ENCODE measurements at places on chromosomes 3 and 15.

DNA sequence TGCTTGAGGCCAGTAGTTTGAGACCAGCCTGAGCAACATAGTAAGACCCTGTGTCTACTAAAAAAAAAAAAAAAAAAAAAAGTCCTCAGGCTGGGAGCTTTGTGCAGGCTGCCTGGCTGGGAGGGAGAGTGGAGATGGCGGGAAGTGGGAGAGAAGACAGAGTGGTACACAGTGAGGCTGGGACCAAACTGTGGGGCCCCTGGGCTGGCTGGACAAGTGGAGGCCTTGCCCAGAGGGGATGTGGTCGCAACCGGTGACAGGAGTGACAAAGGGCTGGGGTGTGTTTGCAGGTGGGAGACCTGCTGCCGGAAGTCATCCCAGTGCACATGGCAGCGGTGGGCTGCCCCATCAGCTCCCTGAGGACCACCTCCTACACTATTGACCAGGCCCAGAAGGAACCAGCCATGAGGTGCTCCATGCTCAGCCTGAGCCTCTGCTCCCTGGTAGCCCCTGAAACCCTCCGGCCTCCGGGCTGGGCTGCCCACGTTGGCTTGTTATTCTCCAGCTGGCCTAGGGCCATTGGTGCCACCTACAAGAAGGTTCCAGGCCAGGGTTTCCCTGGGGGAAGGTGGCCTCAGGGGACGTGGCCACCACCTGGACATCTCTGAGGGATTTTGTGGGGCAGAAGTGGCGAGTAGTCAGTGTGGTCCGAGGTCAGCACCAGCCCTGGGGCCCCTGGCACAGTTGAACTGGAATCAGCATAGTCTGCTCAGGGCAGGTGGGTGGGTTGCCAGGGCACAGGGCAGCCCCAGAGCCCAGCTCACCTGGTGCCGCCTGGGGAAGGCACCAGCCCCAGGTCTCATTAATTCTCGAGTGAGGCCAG, 22.7 kb downstream of the ACAA1 start:
- DNase-seq: no peak

- DNase-seq: no peak
Observed at GRCh38 chr15:41832875-41833274, 5.0 kb downstream of the JMJD7 start.

DNA sequence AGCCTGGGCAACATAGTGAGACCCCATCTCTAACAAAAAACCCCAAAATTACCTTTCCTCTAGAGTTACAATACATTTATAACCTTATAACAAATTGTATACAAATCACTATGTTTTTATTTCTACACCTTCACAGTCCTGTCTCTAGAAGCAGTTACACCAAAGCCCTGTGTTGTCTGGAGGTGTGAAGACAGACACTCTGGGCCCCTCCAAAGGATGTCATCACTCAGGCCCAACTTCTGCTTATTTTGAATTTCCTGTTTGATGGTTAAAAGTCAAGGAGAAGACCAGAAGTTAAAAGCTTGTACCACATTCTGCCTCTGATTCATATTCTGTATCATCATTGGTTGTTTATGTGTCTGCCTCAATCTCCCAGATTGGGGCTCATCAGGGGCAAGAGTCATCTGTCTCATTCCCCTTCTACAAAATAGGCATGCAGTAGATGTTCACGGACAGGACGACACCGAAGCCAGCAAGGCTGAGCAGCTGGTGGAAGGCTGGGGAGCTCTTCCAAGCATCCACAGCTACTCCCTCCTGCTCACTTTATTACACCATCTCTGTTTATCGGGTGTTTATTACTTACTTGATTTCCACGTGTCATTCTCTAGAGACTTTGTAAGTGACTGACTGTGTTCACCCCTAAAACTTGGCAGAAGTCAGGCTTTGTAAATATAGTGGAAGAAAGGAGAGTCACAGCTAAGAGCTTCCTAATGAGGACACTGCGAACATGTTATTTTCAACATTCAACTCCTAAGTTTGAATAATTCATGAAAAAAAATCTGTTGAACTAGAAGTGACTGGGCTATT, 136.8 kb upstream of the ANKRD28 start:
- DNase-seq: no peak

DNA sequence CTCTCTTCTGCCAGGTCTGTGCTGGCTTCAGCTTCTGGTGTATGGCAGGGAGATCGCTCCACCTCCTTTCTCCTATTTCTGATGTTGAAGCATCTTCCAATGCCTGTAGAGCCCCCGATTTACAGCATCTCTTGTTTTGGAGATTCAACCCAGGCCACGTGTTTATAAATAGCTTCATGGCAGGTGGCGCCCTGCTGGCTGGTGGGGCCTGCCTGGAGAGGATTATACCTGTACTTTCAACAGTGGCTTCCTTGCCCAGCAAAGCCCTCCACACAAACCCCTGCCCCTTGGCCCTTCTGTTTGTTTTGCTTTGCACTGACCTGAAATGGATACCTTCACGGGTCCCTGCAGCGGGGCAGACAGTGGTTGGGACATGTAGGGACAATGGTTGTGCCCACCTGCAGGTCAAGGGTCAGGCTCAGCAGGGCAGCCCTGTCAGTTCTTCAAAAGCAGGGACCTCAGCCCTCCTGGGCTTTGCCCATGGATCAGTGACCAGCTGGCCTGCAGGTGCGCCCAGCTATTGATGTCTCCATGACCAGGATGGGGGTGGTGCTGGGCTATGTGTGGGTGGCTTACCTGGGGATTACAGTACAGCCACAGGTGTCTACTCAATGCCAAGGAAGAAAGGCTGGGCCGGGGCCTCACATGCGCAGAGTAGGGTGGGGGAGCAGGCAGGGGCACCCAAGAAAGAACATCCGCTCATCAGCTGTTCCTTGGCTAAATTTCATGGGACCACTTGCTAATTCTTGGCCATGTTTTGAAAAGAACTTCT, 112.7 kb upstream of the PRR23C start:
- no peak for DNase-seq

DNA sequence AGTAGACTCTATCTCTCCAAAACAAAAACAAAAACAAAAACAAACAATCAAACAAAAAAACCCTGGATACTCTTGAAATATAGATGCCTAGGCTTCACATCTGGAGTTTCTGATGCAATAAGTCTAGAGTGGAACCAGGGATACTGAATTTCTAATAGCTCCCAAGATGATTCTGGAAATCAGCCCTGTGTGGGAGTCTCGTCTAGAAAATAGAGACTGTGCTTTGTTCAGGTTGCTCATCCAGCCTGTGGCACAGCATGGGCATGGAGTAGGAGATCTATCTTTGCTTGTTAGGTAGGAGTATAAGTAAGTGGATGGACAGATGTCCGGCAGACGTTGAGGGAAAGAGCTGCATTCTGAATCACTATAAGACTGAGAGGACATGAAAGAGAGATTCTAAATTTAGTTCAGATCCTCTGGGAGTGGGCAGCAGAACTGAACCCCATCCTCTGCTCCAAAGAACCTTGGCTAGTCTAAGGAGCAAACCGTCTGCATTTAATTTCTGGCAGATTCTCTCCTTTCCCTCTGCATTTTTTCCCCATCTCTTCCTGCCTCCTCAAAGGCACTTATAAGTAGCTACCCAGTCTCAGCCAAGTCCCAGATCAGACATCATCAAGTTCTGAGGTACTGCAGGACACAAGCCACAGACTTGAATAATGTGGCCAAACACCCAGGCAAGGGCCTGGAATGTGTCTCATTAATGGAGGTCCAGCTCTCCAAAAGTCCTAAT, 92.6 kb upstream of the STRIT1 start:
- DNase-seq: no peak

GRCh38 chr3:62667714-62668113, 207.5 kb downstream of the CADPS start:
- DNase-seq: no peak

DNA sequence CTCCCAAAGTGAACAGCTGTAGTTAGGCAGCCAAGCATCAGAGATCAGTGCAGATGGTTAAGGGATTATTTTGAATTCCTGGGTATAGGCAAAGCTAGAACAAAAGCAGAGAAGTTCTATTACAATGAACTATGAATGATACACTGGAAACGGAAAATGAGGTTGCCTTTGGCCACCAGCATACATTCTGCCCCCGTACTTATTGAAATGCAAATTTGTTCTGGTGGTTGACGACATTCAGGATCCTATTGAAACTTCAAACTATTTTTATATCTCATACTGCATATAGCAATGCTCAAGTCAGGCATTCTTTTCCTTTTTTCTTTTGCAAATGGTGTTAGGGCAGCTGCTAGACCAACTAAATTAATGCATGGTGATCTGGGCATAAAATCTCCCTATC, 61.7 kb downstream of the SLC12A1 start:
- no peak for DNase-seq

DNA sequence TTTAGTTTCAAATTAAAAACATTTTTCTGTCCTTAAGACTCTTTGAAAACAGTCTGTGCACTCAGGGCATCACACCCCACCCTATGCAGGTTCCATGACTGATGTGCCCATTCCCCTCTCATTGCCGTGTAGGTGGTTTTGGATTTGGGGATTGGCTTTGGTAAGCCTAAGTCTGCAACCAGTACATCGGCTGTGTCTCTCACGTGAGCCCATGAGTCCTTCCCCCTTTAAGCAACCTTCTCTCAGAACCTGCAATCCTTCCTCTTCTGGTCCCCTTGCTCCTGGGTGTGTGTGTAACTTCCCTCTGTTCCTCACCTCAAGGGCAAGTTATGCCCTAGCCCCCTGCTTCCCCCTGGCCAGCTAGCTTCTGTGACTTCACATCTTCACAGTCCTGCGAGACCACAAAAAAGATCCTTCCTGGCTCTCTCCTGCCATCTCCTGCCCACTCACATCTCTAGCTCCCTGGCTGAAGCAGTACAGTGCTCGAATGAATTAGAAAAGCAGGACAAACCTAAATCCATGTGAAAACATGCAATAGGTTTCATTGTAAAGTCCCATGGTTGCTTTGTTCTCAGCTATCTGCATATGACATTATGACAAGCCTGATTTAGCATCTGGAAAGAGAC, 126.7 kb downstream of the UACA start:
- DNase-seq: no peak

DNA sequence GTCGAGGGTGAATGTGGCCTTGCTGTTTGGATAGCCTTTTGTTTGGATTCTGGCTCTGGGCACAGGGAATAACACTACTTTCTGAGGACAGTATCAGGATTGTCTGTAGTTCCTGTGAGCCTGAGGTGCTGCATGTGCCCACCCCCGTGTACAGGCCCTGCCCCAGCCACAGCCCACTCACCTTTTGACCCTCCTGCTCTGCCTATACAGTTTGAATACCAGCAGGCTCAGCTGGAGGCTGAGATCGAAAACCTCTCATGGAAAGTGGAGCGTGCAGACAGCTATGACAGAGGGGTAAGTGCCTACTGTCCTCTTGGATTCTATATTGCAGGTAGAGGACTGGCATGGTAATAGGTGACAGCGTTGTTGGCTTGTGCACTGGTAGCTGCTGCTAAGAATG, 7.4 kb upstream of the P4HTM start:
- DNase-seq: no peak

GRCh38 chr3:16214366-16214765, 39.9 kb downstream of the GALNT15 start:
- no peak for DNase-seq

DNA sequence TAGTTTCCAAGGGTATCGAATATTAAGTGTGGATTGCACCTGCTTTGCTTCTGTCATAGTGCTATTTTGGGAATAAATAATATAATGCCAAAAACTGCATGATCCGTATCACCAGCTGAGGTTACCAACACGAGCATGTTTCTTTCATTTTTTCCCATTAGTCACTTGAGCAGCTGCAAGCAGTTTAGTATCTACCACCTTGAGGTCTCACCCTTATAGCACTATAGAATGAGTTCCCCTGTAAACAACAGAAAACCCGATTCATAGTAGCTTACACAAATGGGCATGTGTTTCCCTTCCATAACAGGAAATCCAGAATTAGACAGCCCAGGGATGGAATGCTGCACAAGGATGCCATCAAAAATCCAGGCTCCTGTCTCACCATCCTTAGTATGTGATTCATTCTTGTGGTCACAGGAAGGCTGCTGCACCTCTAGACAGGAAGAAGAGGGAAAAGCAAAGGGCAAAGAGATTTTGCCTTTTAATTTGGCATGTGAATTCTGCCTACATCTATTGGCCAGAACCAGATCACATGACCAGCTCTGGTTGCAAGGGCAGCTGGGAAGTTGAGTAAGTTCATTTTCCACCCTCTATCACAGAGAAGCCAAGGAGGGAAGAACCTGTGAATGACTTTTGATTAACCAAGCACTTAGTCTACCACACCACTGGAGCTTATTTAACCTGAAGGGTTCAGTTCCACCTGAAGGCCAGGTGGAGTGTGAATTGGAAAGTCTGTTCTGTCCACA, 91.3 kb upstream of the SLC25A36 start:
- no peak for DNase-seq

GRCh38 chr15:66494262-66494661, 3.3 kb downstream of the SNAPC5 start:
- no peak for DNase-seq

DNA sequence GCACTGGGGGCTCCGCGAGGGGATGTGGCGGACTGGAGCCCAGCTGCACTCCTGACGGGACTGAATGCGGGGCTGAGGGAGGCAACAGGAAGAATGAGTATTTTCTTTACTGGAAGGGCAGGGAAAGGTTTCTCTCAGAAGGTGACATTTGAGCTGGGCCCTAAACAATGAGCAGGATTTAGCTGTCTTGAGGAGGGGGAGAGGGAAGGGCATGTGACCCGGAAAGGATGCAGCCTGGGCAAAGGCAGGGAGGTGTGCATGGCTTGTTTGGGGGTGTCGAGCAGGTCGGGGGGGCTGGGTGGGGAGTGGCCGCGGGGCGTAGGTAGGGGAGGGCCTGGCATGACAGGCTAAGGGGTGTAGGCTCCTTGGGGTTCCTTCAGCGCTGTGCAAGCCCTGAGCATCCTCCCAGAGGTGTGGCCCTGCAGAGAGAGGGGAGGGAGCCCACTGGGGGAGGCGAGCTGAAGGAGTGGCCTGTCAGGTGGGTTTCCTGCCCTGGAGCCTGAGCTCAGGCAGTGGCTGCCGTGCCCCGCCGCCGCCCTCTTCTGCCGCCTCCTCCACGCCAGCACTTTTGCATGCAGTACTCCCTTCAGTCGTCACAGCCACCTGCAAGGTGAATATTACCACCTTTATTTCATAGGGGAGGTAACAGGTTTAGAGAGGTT, 17.2 kb upstream of the ANKDD1A start:
- DNase-seq: peak; percentile 78

DNA sequence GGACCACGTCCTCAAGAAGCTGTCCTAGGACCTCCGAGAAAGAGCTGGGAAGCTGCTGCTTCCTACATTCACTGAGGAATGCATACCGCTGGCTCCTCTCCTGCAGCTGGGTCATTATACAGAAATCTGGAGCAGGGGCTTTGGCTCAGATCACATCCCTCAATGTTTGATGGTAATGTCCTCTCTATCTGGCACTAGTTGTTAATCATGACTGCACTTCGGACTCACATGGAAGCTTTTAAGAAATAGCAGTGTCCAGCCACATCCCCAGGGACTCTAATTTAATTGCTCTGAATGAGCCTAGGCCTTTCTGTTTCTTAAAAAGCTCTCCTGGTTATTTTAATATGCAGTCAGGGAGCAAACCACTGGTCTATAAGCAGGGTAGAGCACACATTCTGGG, 25.7 kb upstream of the MYRIP start:
- DNase-seq: no peak

DNA sequence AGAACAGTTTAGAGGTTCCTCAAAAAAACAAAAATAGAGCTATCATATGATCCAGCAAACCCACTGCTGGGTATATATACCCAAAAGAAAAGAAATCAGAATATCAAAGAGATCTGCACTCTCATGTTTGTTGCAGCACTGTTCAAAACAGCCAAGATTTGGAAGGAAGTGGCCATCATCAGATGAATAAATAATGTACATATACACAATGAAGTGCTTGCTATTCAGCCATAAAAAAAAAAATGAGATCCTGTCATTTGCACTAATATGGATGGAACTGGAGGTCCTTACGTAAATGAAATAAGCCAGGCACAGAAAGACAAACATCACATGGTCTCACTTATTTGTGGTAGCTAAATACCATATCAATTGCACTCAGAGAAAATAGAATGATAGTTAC, 58.4 kb downstream of the SCAPER start:
- no peak for DNase-seq
